ENCODE measurements at places on chromosomes 6 and 20.

- no peak for DNase-seq
Measured at GRCh38 chr6:168364793-168365421, 45.3 kb upstream of the DACT2 start.

GRCh38 chr6:20554326-20554725 lies 20.1 kb downstream of the CDKAL1 start:
- no peak for DNase-seq

- no peak for DNase-seq
Measured at GRCh38 chr20:7493311-7493710, 446.9 kb downstream of the HAO1 start.

GRCh38 chr6:3281631-3282475 lies 23.1 kb downstream of the PSMG4 start:
- DNase-seq, result no peak

GRCh38 chr20:48468571-48468970 lies 359.2 kb downstream of the PREX1 start:
- no peak for DNase-seq

DNA sequence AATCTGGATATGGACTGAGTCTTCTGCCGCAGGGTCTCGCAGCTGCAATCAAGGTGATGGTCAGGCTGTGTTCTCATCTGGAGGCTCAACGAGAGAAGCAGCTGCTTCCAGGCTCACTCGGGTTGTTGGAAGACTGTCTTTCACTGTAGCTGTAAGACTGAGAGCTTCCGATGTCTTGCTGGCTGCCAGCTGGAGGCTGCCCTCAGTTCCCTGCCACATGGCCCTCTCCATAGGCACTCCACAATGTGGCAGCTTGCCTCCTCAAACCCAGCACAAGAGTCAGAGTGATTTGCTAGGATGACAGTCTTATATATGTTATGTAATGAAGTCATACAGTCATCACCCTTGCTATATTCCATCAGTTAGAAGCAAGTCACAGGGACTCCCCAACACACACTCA lies 290.5 kb upstream of the CDYL start:
- no peak for DNase-seq

DNA sequence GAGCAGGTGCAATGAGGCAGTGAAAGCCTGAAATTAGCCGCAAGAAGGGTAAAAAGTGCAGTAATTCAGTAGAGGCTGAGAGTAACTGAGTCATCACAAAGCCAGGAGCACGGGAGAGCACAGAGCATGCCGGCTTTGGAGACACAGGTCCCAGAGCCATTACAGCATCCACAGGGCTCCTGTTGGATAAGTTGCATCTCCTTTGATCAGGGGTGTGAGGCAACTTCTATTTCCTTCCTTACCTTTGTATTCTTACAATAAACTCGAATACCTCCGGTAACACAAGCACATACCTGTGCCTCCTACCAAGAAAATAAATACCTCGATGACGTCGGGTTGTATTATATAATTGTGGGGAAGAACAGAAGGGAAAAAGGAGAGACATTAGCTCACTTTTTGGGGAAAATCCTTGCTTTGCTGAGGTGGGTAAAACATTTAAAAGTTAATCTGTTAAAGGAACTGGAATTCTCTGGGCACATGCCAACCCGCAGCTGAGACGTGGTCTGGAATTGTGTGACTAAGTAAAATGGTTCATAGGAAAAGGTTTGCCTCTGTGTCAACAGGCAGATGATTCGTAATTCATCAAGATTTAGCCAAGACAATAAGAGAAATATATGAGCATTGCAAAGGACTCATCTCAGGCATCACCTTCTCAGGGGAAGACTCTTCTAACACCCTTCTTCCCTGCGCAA lies 360.7 kb upstream of the ZFP64 start:
- DNase-seq, result no peak
